DMS79 treated with DMSO at 0.1 percent for 48 hours (cell line): ENCODE measurements at places on chromosomes 16 and 17.

DNA sequence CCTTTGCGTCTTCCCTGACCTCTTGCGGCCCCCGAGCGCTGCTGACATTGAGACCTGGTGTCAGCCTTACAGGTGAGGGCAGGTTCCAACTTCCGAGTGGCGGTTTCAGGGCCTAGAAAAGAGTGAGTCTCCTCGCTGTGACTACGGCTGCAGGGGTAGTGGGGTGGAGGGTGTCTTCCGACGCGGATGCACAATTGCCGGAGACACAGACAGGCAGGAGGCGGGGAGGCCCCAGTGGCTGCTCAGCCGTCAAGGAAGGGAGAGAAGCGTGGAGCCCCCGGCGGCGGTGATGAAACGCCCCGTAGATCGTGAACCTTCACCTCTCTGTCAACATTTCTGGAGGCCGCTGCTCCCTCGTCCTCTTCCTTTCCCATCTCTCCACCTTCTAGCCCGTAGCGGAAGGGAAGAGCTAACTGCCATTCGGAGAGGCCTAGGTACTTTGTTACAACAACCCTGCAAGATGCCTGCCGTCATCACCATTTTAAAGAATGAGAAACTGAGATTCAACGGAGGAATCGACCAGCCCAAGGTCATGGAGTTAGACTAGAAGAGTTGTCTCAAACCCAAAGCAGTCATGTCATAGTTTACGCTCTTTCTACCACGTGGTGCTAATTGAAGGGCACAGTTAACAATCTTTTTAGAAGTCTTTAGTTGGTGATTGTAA, 485 bp downstream of the DNAJA3 start:
- DNase-seq, result no peak

DNA sequence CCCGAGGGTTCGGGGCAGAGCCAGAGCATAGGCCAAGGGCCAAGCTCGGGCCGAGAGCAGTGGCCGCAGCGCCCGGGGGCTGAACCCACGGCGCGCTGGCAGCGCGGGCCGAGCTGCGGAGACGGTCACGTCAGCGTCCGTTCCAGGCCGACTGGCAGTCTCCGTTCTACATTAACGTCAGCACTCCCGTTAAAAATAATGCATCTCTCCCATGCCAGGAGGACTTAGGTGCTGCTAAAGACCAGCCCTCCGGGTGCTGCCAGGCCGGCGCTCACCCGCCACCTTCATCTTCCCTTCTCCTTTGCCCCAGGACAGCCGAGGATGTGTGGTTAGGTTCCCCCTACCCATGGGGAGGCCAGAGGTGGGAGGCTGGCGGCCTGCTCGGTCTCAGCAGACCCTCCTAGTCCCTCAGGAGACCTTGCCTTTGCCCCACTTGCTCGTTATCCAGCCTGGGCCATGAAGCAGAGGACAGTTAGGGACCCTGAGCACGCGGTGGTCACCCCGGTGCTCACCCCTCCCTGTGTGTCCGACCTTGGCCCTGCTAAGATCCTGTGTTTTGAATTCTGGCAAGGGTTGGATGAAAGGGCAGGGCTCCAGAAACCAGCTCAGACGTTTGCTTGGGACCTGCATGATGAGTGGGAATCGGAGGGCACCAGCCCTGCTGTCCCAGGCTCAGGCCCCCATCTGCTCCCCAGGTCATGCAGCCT, 572 bp downstream of the MPG start:
- DNase-seq, result no peak

DNA sequence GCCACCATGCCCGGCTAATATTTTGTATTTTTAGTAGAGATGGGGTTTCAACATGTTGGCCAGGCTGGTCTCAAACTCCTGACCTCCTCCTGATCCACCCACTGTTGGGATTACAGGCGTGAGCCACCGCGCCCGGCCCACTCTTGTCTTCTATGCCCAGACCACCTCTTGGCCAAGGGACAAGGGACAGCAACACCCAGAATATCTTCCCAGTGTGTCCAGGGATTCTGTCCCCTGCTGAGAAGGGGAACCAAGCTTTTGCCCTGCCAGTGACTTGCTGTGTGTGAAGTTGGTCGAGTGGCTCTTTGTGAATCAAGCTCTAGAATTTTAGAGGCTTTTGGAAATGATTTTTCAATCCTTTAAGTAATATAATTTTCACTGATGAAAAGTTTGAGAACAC, 1.7 kb upstream of the MPO start:
- no peak for DNase-seq

DNA sequence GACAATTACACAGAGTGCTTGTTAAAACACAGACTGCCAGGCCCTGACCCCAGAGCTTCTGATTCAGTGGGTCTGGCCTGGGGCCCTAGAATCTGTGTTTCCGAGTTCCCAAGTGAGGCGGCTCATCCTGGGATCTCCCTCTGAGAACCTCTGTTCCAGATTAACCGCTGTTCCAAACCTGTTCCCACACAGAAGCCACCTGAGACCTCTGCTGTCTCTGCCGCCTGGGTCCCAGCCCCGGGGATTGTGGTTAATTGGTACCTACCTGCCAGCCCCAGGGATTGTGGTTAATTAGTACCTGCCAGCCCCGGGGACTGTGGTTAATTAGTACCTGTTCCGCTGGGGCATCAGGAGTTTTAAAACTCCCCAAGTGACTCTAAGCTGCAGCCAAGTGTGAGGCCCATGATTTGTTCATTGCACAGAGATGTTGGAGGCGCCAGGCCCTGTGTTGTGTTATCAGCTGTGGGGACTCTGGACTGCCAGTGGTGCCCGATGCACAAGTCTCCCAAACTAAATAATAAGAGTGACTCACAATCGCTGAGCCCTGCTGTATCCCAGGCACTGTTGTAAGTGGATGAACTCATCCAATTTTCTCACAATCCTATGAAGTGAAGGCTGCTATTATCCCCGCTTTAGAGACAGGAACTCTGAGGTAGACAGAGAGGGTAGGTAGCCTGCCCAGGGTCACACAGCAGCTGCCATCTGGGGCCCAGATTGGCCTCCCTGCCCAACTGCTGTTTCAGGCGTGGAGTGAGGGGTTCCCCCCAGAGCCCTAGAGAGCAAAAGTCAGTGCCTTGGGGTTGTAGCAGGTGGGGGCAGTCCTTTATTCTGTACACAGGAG, 219.7 kb downstream of the IRF8 start:
- DNase-seq, result no peak

GRCh38 chr17:19766421-19767270, 18.5 kb upstream of the ALDH3A1 start:
- peak; percentile 20 for DNase-seq
